ENCODE measurements at places on chromosomes 1 and 21. TPM values are rescaled to one million over a fixed set of nuclear protein-coding genes. Genes with fewer than 3 reads are reported as not detected.

RPE65 gene
- total RNA-seq: not detected

DNA sequence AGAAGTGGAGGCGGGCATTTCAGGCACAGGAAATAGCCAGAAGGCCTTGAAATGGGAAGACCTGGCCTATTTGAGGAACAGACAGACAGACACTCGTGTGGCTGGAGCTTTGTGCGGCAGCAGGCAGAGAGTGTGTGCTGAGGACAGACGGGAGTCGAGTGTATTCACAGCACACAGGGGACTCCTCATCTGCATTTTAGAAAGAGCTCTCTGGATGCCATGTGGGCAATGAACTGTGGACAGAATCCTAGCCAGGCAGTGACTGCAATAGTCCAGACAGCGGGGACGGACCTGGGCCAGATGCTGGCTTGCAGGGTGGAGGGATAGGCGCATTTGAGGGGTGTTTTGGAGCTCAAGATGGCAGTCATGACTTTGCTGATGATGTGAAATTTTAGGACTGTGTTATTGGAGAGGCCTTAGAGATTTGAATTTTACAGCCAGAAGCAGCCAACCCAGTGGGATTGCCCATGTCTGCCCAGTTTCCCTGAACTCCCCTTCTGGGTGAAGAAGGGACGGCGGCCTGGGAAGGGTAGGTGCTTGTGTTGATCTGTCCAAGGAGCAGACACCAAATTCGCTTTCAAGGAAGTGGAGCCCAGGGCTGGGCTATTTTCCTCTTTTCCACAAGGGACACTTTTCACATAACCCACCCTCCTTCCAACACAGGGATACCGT is 43.7 kb downstream of the CHAF1B start:
- no peak for DNase-seq

GNB1 gene
- total RNA-seq: 108 TPM

GRCh38 chr1:191348328-191348727 is 809.9 kb upstream of the RGS18 start:
- DNase-seq: no peak

KANK4 gene
- total RNA-seq: 0.09 TPM

DNA sequence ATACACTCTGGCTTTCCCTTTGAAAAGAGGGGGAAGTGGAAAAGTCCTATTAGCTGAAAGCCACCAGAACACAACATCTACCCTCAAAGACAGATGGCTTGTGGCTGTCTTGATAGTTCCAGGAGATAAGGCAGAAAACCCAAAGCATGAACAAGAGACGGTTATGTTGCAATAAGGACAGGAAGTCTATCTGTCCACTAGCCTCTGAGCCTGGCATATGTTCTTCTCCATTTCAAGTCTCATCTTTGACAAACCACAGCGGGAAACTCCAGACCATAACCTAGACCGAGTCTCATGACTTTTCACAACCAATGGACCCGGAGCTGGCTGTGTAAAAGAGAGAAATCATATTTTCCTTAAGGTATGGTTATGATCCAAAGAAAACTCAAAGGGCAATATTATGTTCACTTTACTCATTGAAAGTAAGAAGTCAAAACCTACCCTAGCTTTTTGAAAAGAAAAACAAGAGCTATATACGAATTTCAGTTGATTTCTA is 33.8 kb downstream of the DUSP10 start:
- no peak for DNase-seq

PPM1J gene
- total RNA-seq: 0.63 TPM

KLF17 gene
- total RNA-seq: 1.1 TPM

- DNase-seq: peak; percentile 46
Measured at GRCh38 chr1:10217748-10218441, 7.5 kb downstream of the KIF1B start.

GRCh38 chr1:161069731-161070270 is at the start of gene ARHGAP30:
ARHGAP30 (minus strand) TSS chr1:161069891; CDS start chr1:161069624, 267 bp downstream.
- no peak for DNase-seq

RGS5 gene
- 6.4 TPM for total RNA-seq

DNA sequence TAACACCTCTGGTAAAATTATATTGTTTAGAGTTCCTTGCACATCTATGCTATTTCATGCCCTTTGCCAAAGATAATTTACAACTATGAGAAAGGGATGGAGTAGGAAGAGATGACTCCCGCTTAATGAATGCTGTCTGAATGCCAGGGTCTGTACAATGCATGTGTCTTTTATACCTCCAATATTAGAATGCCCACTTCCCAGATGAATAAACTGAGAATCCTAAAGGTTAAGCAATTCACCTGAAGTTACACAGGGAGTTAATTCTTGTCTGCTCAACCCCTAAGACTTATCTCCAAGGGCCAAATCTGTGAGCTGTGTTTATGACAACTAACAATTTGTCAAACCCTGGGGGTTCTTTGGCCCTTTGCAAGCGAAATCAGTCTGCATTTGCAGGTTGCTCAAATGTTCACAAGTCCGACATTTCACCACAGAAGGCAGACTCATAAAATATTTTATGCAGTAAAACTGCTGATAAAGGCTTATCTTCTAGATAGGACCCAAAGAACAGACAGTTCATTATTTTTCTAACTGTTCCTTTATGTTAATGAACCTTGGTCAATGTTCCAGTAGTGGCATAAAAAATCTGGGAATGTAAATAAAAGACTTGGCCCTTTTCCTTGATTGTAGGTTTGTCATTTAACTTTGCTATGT is 50.2 kb upstream of the ATP1A1 start:
- no peak for DNase-seq

- DNase-seq: peak; percentile 71
Measured at GRCh38 chr1:44405031-44405797, at the start of gene RNF220. RNF220 (plus strand) TSS chr1:44405255.

DNA sequence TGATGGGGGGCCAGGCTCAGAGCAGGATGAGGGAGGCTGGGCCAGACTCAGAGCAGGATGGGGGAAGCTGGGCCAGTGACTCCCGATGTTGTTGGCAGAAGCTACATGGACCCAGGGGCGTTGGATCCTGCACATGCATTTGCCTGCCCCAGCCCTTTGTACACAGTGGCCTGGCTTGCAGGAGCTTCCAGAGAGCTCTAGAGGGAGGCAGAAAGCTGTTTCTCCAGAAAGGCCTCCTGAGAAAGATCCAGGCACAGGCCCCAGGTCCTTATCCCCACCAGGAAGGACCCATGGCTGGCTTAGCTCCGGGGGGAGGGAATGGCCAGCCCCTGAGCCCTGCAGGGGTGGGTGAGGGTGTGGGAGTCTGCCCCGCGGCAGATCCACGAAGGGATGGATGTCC is 106.6 kb upstream of the ACTRT2 start:
- DNase-seq: no peak

DNA sequence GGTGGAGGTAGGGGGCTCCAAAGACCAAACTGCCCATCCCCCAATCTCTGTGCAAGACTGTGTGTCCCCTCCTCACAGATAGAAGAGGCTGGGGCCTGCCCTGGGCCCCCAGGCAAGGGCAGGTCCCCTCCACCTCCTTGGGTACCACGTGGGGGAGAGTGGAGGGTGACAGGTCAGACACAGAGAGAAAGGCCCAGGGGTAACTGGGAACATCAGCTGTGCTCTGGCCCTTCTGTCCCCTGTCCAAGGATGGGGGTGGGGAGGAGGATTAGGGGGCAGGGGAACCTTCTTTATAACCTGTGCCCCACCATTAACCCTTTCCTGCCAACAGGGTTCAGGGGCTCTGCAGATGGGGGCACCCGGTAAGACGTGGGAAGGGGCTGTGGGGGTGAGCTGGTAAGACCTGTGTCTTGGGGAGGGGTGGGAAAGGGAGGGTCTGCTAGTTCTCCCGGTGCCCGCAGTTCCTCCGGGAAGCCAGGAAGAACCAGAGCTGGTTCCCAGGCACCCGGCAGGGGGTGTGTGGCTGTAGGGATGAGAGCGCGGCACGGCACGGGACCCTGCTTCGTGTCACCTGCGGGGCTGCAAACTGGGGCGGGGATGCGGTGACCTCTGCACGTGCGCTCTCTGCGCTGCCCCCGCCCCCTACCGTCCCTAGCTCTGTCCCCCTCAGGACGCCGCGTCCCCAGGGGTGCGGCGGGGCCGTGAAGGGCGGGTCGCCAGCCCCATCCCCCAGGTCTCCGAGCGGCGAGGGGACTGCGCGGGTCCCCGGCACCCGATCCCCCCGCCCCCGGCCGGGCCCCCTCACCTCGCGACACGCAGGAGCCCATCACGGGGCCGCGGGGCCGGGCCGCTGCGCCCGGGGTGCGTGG is 601 bp downstream of the FAM131C start:
- no peak for DNase-seq

DNA sequence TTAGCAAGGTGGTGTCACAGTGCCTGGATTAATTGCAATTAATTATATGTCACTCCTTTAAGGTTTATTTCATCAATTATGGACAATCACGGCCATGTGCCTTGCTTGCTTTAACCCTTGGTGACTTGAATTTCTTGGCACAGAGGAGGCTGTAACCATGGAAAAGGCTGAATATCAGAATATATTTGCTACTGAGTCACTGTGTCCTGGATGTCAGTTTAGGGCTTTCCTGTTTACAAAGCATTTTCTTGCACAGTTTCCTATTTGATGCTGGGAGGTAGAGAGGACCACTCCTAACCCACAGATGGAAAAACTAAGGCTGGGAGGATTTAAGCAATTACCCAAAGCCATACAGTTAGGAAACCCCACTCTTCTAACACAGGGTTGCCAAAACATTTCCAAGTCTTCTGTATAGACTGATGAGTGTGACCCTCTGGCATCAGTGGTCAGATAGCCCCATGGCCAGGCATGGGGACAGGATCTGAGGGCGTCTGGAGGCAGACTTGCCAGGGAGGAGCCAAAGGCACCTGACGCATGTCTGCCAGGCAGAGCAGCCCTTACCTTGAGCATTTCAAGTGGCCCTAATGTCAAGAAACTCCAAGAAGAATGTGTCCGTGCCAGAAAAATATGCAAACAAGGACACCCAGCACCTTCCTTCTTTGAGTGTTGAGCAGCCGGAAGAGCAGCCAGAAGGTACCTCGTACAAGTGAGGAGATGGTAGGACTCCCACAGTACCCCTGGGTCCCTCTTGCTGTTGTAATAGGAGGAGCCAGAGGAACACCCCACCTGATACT is 34.4 kb downstream of the KCNN3 start:
- no peak for DNase-seq

DNA sequence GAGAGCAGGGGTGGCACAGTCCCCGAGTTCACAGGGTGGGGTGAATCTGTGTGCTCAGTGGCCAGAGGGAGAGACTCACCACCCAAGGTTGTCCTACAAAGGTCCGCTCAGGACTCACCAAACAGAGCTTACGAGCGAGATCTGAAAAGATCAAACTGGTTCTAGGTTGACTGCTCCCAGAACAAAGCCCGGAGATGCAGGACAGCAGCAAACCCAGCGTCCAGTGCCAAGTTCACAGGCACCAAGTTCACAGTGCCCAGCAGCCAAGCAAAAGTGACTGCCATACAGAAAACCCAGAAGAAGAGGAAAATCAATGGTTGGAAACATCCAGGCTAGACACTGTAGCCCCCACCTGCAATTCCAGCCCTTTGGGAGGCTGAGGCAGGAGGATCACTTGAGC is 35.7 kb downstream of the AGPAT3 start:
- DNase-seq: no peak

AKR7A3 gene
- 0.36 TPM for total RNA-seq

DNA sequence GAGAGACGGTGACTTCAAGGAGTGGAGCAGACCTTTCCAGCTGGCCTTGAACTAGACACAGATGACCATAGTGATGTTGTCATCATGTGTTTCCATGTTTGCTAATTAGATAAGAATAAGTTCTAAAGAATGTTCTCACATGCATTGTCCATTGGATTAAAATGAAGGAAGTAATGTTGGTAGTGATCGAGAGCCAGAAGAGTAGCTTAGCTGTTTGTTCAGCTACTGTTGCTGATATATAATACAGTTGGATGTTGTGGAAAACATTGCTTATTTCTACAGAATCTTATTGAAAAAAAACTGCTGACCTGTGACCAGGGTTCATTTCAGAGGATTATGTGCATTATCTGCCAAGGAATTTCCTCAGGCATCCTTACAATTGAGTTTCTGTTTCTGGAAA is 249.1 kb upstream of the POGK start:
- DNase-seq: no peak

GRCh38 chr1:206757524-206758266 is 12.9 kb upstream of the IL19 start:
- no peak for DNase-seq

DNA sequence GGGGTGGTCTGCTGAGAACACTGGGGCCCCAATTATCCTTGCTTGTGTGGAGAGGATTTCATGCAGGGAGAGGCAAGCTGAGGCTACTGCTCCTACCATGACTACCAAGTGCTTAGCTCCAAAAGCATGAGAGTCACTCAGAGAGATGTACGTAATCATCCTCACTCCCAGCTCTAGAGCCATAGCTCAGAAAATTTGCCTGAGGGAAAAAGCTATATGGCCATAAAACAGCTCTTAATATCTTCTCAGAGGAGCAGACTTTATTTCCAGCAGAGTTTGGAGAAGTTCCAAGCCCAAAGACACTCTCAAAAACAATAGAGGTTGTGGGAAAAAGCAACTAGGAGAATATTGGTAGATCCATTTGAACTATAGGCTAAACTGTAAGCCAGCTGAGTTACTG is 106.4 kb upstream of the PBX1 start:
- no peak for DNase-seq

AMY1B gene
- not detected for total RNA-seq

GRCh38 chr1:117066367-117066766 is 6.2 kb downstream of the TTF2 start:
- no peak for DNase-seq

S100A14 gene
- 0.18 TPM for total RNA-seq

TTC22 gene
- not detected for total RNA-seq

AMPD1 gene
- not detected for total RNA-seq
